ENCODE measurements at places on chromosomes 12 and 14.
A peak's percentile ranks its signal among the peaks of the same experiment; 100 is the strongest.

GRCh38 chr12:114936148-114937079 lies 252.4 kb upstream of the TBX3 start:
- DNase-seq, result no peak

GRCh38 chr14:62470935-62471334 lies 574.3 kb downstream of the KCNH5 start:
- no peak for DNase-seq

DNA sequence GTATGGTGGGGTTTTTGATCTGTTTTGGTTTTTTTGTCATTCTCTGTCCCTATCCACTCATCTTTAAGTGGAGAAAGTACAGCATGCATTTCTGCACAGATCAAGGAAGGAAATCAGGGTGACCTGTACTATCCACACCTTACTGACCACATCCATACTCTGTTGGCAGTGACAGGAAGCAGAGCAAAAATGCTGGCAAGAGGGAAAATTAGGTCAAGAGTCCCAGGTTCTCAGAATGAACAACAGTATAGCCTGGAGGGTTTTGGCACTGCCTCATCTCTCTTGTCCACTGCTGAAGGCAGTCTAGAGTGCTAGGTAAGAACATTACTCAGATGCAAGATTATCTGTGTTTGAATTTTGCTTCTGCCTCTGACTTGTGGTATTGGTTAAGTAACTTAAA lies 70.7 kb downstream of the TAOK3 start:
- DNase-seq, result no peak

- DNase-seq, result no peak
Observed at GRCh38 chr12:66140731-66141130, 10.2 kb upstream of the LLPH start.

DNA sequence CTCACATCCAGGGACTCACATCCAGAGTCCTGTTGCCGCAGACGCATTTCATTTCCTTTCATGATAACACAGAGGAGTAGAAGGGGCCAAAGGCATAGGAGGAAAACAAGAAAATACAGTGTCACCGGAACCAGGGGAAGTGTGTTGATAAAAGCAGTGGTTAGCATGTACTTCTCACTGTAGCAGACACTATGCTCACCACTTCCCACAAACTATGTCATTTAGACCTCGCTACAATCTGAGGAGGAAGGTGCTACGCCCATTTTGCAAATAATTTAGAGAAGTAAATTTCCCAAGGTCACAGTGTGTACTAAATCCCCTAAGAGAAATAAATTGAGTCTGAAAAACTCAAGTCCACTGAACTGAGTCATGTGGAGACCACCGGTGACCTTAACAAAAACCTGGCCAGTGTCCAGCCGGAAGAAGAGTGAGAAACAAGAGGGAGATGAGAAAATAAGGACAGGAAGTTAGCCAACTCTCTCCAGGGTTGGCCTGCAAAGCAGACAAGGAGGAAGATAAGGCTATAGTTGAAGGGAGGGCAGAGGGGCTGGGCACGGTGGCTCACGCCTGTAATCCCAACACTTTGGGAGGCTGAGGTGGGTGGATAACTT lies 25.8 kb upstream of the TMCC3 start:
- DNase-seq, result peak; percentile 20

DNA sequence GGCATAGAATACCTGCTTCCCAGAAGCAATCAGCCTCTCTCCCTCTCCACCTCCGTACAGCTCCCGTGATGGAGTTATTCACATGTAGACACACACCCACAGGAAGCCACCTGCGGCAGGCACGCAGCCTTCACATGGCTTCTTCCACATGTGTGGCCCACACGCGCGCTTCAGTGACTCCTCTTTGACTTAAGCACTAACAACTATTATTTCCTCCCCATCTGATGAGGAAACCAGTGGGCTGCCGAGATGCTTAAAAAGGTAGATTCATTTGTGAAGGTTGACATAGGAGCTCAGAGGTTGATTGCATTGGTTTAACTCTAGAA lies 69.3 kb downstream of the PRMT8 start:
- DNase-seq, result no peak

GRCh38 chr14:68822132-68822651 lies 29.3 kb upstream of the ZFP36L1 start:
- DNase-seq, result peak; percentile 66

- no peak for DNase-seq
Observed at GRCh38 chr12:96502477-96502876, 13.1 kb downstream of the CFAP54 start.

DNA sequence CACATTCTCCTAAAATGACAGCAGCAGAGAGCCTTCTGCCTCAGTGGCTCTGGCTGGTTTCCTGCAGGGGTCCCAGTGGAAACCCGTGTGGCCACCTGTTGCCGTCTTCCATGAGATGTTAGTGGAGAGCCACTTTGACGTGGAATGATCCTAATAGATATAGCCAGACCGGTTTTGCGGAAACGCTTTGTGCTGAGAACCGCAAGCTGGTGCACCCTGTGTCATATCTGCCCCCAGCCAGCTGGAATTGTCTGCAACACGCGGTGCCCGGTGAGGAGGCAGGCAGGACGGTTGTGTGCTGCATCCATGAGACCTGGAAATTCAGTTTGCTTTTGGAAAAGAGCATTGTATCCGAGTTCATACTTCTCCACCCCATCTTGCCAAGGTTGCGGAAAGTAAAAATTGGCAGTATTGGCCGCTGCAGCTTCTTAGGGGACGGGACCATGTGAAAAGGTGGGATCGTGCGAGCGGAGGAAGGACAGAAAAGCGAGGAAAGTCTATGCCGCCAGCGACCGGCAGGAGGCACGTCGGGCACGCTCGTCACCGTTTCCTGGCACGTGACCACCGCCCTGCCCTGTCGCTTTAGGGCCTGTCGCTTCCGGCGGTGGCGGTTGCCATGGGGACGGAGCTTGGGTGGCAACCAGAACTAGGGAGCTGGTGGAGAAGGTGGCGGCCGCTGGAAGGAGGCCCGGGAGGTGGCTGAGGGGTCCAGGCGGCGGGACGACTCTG lies at the start of gene CFAP251:
TSS of gene CFAP251 (plus strand) at position 643 of the 729 bp plus-strand sequence. CDS start 2,714 bp downstream, outside the sequence.
- peak; percentile 98 for DNase-seq

GRCh38 chr14:105100910-105101309 lies 35.7 kb upstream of the GPR132 start:
- DNase-seq, result no peak
